ENCODE measurements at places on chromosomes 1 and 21.

DNA sequence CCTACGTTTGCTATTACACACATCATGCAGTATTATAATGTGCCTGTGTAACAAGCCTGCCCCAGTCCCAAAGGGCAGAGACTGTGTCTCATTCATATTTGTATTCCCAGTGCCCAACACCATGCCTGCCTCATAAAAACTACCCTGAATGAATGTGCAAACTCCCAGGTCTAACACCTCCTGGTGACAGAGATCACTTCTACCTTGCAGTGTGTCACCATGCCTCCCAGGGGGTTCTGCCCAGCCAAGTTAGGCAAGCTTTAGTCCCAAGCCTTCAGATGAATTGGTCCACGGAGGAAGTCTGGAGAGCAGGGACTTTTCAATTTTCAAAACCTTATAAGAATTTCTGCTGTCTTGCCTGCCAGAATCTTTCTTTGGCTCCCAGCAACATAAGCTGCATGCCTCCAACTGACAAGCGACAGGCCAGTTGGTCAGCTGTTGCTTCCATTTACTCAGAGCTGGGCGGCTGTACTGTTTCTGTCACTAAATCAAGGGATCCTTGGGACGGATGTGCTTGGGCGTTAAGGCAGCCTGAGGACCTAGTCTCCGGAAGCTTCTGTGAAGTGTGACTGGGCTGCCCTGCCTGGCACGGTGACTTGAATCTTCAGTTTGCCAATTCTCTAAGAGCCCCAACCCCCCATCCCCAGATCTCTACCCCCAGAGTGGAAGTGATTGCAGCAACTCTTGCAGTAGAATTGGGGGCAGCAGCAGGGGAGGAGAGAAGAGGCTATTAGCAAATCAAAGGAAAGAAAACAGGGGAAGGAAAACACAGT is 1.2 kb downstream of the RXRG start:
- H3K27me3 ChIP-seq, result peaks cover 51% of the 10 kb centered on the region
- no peak overlapping the region for H3K4me3 ChIP-seq
- DNase-seq, result peak; percentile 11
- no peaks in the 10 kb centered on the region for H3K36me3 ChIP-seq
- no peak overlapping the region for H3K27ac ChIP-seq

DNA sequence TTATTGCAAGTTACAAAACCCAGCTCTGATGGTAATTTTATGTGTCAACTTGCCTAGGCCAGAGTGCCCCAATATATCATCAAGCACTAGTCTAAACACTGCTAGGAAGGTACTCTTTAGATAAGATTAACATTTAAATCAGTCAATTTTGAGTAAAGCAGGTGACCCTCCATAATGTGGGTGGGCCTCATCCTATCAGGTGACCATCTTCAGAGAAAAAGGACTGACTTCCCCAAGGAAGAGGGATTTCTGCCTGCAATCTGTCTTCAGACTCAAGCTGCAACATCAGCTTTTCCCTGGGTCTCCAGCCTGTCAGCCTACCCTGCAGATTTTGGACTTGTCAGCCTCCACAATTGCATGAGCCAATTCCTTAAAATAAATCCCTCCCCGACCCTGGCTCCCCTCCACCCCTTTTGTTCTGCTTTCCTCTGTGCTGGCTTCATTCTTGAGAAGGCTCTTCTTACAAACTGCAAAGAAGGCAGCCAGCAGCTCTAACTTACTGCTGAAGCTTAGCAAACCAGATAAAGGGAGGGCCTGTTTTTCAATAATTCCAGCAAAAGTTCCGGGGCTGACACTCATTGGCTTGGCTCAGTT is 56.4 kb upstream of the RUNX3 start:
- no peak for DNase-seq
- no peak overlapping the region for H3K4me3 ChIP-seq
- H3K36me3 ChIP-seq, result no peaks in the 10 kb centered on the region
- no peak overlapping the region for H3K27ac ChIP-seq

GRCh38 chr21:38228115-38228514 is 28.7 kb upstream of the KCNJ15 start:
- no peak overlapping the region for H3K27ac ChIP-seq
- H3K4me3 ChIP-seq, result no peak overlapping the region
- DNase-seq, result no peak

- H3K36me3 ChIP-seq, result no peaks in the 10 kb centered on the region
- H3K27ac ChIP-seq, result no peak overlapping the region
- no peak overlapping the region for H3K4me3 ChIP-seq
- peaks cover 6% of the 10 kb centered on the region for H3K4me1 ChIP-seq
- peaks cover 8% of the 10 kb centered on the region for H3K27me3 ChIP-seq
- DNase-seq, result no peak
Observed at GRCh38 chr1:3015744-3016143, 5.5 kb upstream of the ACTRT2 start.

DNA sequence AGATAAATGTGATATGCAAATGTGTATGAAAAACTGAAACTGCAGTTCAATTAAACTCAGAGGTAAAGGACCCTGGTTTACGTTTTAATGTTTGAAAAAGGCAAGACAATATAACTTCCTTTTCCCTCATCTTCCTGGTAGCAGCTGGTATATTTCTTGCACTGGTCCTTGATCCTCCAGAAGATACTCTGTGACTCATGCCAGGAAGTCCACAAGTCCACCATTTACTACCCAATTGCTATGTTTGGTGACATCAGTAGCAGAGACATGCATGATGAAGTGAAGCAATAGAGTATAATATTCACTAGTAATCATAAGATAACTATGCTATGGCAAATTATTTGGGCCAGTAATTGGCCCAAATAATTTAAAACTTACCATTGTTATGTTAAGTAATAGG is 774.5 kb upstream of the NEGR1 start:
- H3K4me3 ChIP-seq, result no peak overlapping the region
- no peaks in the 10 kb centered on the region for H3K27me3 ChIP-seq
- no peaks in the 10 kb centered on the region for H3K4me1 ChIP-seq

GRCh38 chr1:180845352-180845751 is 67.3 kb upstream of the KIAA1614 start:
- H3K27ac ChIP-seq, result no peak overlapping the region
- H3K36me3 ChIP-seq, result no peaks in the 10 kb centered on the region
- no peaks in the 10 kb centered on the region for H3K27me3 ChIP-seq
- H3K4me1 ChIP-seq, result no peaks in the 10 kb centered on the region
- no peak overlapping the region for H3K4me3 ChIP-seq

DNA sequence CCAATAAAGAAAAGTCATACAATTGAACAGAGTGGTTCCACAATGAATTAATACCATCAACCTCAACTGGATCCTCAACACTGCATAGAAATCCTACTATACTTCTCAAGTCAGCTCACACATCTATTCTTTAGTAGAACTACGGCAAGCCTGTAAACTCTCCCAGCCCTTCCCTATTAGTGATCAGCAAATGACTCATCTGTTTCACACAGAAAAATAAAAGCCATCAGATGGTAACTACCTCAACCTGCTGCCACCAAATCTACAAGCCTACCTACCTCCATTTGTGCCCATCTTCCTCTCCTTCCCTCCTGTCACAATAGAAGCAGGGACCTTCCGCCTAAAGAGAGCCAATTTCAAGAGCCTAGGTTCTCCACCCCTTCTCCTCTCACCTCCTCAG is 63.6 kb downstream of the DMAP1 start:
- no peaks in the 10 kb centered on the region for H3K36me3 ChIP-seq
- no peak for DNase-seq
- H3K27ac ChIP-seq, result no peak overlapping the region
- no peak overlapping the region for H3K4me3 ChIP-seq

DNA sequence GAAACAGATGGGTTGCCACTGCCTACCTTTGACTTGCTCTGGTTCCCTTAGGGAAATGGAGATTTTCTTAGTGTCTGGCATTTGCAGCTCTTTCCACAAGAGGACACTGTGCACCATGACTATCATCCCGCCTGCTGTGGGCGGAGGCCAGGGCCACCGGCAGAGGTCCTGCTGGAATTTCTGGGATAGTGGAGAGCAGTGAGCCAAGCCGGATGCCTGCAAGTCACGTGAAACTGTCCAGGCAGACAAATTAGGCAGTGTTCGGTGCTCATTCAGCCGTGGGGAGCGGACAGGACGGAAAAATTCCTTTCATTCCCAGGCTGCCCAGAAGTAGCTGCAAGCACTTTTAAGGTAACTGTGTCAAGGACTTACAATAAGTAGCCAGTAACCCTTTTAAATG is 43.4 kb downstream of the IGSF5 start:
- H3K27ac ChIP-seq, result no peak overlapping the region
- H3K27me3 ChIP-seq, result no peaks in the 10 kb centered on the region
- H3K4me1 ChIP-seq, result no peaks in the 10 kb centered on the region
- no peak overlapping the region for H3K4me3 ChIP-seq
- no peaks in the 10 kb centered on the region for H3K36me3 ChIP-seq
- no peak for DNase-seq

DNA sequence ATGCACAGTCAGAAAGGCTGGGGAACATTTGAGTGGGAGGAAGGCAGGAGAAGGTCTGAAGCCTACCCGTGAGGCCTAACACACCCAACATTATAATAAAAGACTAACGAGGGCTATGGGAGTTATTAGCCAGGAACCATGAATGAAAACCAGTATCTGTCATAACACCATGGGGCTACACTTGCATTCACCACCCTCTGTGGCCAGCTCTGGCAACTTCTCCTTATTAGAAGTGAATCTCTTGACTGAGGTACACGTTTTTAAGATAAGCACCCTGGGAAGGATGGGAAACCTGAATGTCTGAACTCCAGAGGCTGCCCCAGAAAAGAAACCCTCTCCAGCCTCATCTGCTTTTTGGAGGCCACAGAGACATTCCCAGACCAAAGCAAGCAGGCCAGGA is 204.3 kb upstream of the RAB4A start:
- H3K4me3 ChIP-seq, result no peak overlapping the region
- no peak for DNase-seq
- H3K27ac ChIP-seq, result no peak overlapping the region
- peaks cover 27% of the 10 kb centered on the region for H3K4me1 ChIP-seq
- no peaks in the 10 kb centered on the region for H3K27me3 ChIP-seq
- no peaks in the 10 kb centered on the region for H3K36me3 ChIP-seq

DNA sequence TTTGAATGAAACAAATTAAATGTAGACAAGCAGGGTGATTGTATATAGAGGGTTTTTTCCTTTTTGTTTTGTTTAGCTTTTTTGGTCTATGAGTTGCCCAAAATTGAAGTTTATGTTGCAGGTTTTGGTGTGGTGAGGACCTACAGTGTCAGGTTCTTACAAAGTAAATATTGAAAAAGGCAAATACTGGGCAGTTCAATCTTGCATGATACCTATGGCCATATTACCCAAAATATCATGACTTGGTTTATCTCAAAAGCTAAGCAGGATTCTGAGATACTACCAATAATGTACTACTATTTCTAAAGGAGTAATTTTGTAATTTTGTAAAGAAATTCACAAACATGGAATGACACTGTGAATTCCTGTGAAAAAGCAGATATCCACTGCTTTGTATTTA is 1.8 kb downstream of the DNAJB4 start:
- no peaks in the 10 kb centered on the region for H3K27me3 ChIP-seq
- H3K36me3 ChIP-seq, result no peaks in the 10 kb centered on the region
- no peak overlapping the region for H3K4me3 ChIP-seq
- peaks cover 4% of the 10 kb centered on the region for H3K4me1 ChIP-seq
- H3K27ac ChIP-seq, result no peak overlapping the region
- no peak for DNase-seq

- H3K36me3 ChIP-seq, result no peaks in the 10 kb centered on the region
- H3K27ac ChIP-seq, result peak overlapping the region; percentile 13
- no peaks in the 10 kb centered on the region for H3K27me3 ChIP-seq
Observed at GRCh38 chr21:25564349-25564948, 42.8 kb downstream of the MRPL39 start.

DNA sequence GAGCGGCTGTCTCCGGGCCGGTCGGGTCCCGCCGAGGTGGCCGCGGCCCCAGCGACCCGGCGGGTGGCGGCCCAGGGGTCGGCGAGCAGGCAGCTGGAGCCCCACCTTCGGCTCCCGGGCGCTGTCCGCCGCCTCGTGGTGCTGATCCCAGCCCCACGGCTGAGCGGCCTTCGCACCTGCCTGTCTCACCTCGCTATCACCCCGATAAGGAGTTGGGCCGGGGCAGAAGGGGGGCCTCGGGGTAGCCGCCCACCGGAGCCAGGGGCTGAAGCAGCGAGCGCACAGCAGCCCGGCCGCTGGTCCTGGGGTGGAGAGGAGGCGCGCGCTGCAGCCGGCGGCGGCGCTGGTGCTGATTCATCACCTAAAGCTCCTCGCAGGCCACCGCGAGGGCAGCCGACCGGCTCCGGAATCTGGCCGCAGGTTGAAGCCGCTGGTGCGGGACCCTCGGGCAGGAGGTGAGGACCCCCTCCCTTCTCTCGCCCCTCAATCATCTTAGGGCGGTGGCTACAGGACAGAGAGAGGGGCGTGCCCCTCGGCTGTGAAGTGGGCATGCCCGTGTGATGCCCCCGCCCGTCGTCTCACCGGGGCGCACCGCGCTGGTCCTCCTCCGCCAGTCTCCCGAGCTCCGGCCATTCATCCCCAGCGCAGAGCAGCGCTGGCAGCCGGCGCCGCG is 575 bp downstream of the TRIM67 start:
- peaks cover 46% of the 10 kb centered on the region for H3K27me3 ChIP-seq
- no peak for DNase-seq
- H3K4me3 ChIP-seq, result no peak overlapping the region
- no peak overlapping the region for H3K27ac ChIP-seq
- peaks cover 13% of the 10 kb centered on the region for H3K4me1 ChIP-seq
- no peaks in the 10 kb centered on the region for H3K36me3 ChIP-seq

DNA sequence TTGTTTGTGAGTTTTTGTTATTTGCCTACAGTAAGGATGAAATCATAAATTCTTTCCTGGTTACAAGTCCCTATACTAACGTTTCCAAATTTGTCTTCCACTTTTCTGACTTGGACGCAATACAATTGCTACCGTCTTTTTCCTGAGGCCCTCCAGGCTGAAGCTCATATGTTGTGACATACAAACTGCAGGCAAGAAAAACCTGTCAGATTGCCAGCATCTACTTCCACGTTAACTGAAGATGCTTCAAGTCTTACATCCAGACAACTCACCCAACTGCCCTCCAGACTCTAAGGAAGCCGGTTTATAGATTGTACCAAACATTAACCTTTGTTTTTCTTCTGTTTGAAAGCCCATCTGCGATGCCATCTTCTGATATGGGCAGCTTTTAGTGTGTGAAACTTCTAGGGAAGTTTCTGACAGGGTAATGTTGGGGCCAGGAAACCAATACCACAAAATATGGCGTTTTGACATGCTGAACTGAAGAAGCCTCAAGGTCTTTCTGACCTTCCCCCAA is 21.4 kb upstream of the RNF11 start:
- H3K27me3 ChIP-seq, result no peaks in the 10 kb centered on the region
- no peaks in the 10 kb centered on the region for H3K36me3 ChIP-seq
- DNase-seq, result no peak
- no peak overlapping the region for H3K4me3 ChIP-seq
- peaks cover 7% of the 10 kb centered on the region for H3K4me1 ChIP-seq
- H3K27ac ChIP-seq, result peak overlapping the region; percentile 18

GRCh38 chr1:51453010-51453409 is 66.1 kb downstream of the EPS15 start:
- no peaks in the 10 kb centered on the region for H3K4me1 ChIP-seq
- no peak overlapping the region for H3K4me3 ChIP-seq
- peaks cover 28% of the 10 kb centered on the region for H3K36me3 ChIP-seq
- no peak overlapping the region for H3K27ac ChIP-seq

All from CD4-positive, alpha-beta T cell (primary cell).